ENCODE measurements at places on chromosomes 2 and 18.

- no peaks in the 10 kb centered on the region for H3K27me3 ChIP-seq
- no peak overlapping the region for H3K27ac ChIP-seq
- no peaks in the 10 kb centered on the region for H3K4me1 ChIP-seq
- no peak overlapping the region for H3K4me3 ChIP-seq
These were observed 26.6 kb downstream of the TWIST2 start for GRCh38 chr2:238874330-238875050.

- H3K4me3 ChIP-seq = no peak overlapping the region
- H3K36me3 ChIP-seq = no peaks in the 10 kb centered on the region
- no peak for DNase-seq
- H3K27ac ChIP-seq = no peak overlapping the region
- peaks cover 7% of the 10 kb centered on the region for H3K4me1 ChIP-seq
These were observed 66.7 kb downstream of the SPATS2L start for GRCh38 chr2:200373231-200373630.

GRCh38 chr2:238928520-238929241 is 80.8 kb downstream of the TWIST2 start:
- H3K27me3 ChIP-seq = no peaks in the 10 kb centered on the region
- H3K27ac ChIP-seq = no peak overlapping the region
- H3K4me3 ChIP-seq = no peak overlapping the region
- no peaks in the 10 kb centered on the region for H3K36me3 ChIP-seq
- no peak for DNase-seq

- no peak overlapping the region for H3K27ac ChIP-seq
- no peaks in the 10 kb centered on the region for H3K36me3 ChIP-seq
- H3K4me1 ChIP-seq = peaks cover 50% of the 10 kb centered on the region
- no peak for DNase-seq
These were observed 12.7 kb downstream of the ACOXL start for GRCh38 chr2:110745048-110745447.

- H3K4me1 ChIP-seq = no peaks in the 10 kb centered on the region
- H3K27ac ChIP-seq = no peak overlapping the region
- no peak for DNase-seq
- H3K4me3 ChIP-seq = no peak overlapping the region
- H3K27me3 ChIP-seq = no peaks in the 10 kb centered on the region
- no peaks in the 10 kb centered on the region for H3K36me3 ChIP-seq
These were observed 14.6 kb upstream of the PPP4R1 start for GRCh38 chr18:9628984-9629383.

DNA sequence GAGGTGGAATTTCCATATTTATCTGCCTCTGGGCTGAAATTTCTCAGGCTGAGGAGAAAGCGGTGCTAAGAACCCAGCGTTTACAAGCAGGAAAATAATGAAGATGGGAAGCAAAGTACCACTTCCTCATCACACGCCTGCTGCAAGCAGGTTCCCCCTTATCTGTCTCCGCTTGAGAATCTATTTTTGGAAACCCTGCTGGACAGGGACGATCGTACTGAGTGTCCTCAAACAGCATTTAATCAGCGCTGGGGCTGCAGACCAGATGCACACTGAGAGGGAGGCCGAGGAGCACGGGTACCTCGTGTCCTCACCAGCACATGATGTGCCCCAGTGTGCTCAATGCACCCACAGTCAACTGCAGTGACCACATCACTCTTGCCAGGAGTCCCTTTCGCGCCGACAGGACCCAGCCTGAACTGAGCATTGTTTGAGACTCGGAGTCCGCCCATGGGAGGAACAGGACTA is 160.4 kb downstream of the HDAC4 start:
- no peak for DNase-seq
- no peak overlapping the region for H3K4me3 ChIP-seq
- no peaks in the 10 kb centered on the region for H3K36me3 ChIP-seq
- H3K27me3 ChIP-seq = no peaks in the 10 kb centered on the region
- no peak overlapping the region for H3K27ac ChIP-seq

DNA sequence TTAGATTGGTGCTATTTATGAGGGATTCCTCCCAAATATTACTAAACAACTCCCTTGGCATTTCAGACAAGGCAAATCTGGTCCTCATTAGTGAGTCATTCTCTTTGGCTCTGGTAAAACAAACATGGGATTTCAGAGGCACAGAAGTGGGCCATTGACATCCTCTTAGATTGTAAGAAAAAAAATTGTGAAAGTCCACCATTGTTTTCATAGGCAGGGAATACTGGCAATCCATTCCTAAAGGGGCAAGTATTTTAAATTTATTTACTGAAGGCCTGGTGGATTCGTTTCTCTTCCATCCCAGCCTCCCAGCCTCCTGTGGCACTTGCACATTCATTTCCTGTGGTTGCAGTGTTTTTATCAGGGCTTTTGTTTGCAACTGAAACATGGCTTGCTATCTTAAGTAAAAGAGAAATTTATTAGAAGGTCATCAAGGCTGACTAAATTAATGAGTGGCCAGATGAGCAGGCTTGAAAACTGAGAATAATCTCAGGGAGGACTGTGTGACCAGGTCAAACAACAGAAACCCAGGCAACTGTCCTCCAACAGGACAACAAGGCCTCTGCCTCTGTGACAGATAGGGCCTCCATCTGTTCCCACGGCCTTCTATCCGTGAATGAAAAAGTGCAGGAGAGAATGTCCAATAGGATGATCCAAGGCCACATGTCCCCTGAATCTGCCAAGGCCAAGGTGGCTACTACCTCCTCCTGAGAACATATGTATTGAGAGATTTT is 23.1 kb upstream of the TNFAIP6 start:
- no peak for DNase-seq
- no peak overlapping the region for H3K27ac ChIP-seq
- no peak overlapping the region for H3K4me3 ChIP-seq

- no peak overlapping the region for H3K27ac ChIP-seq
- no peaks in the 10 kb centered on the region for H3K36me3 ChIP-seq
- peaks cover 10% of the 10 kb centered on the region for H3K4me1 ChIP-seq
- no peaks in the 10 kb centered on the region for H3K27me3 ChIP-seq
- no peak for DNase-seq
These were observed 30.4 kb downstream of the SERTAD2 start for GRCh38 chr2:64623242-64623850.

DNA sequence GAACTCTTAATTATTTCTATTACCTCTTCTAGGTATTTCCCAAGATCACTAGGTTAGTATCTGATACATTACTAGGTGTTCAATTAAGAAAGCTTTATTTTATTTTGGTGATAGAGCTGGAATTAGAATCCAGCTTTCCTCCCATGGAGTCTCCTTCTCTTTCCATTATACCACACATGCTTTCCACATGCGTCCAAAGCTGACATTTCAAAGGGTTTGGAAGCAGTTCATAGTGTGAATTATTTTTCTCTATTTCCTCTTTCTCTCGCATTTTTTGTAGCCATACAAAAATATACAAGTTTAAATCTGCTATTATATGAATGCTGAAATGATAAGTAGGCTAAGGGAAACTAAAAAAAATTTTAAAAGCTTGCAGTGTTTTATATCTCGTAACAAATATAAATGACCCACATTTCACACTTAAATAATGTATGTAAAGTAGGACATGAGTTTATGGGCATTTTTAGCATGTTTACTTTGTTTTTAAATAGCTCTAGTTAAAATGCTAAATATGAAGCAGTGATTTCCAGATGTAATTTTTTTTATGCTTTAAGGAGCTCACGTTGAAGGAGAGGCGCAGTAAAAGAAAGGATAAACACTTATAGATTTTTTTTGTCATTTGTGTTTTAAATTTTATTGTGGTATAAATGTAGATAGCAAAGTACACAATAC is 20.1 kb downstream of the ZC3H6 start:
- no peaks in the 10 kb centered on the region for H3K4me1 ChIP-seq
- no peak for DNase-seq
- H3K27me3 ChIP-seq = no peaks in the 10 kb centered on the region
- no peak overlapping the region for H3K4me3 ChIP-seq

DNA sequence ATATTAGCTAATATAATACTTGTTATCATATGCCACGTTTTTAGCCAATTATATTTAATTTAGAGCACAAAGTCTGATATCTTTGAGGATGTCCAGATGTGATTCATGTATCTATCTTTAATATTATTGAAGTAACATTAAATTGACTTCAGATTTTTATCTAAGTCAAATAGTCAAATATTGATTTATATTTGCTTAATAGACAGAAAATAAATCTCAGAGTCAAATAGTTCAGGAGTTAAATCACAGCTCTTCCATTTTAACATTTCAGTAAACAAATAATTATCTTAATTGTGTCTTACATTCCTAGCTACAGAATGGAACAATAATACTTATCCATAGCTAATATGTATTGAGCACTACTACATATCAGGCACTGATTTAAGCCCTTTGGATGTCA is 379.4 kb upstream of the UBE2E3 start:
- H3K36me3 ChIP-seq = no peaks in the 10 kb centered on the region
- no peak overlapping the region for H3K27ac ChIP-seq
- H3K4me3 ChIP-seq = no peak overlapping the region
- no peak for DNase-seq
- H3K27me3 ChIP-seq = no peaks in the 10 kb centered on the region
- H3K4me1 ChIP-seq = no peaks in the 10 kb centered on the region

DNA sequence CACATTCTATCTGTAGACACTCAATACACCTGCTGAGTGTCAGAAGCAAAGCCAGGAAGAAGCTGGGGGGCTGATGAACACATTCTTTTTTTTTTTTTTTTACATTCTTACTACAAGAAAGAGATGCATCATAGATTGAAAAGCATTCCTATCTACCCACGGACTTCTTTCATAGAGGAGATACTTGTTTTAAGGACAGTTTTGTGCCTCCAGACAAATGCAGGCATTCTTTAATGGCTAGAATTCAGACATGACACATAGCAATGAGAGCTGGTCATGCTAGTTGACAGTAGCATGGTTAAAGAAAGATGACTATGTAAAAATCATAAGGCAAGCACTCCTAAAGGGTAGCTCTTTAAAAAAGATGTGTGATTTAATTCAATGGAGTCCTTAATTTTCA is 110.2 kb downstream of the EPHA4 start:
- DNase-seq = no peak
- peaks cover 4% of the 10 kb centered on the region for H3K4me1 ChIP-seq
- H3K36me3 ChIP-seq = peaks cover under 1% of the 10 kb centered on the region
- H3K27me3 ChIP-seq = no peaks in the 10 kb centered on the region
- no peak overlapping the region for H3K27ac ChIP-seq

DNA sequence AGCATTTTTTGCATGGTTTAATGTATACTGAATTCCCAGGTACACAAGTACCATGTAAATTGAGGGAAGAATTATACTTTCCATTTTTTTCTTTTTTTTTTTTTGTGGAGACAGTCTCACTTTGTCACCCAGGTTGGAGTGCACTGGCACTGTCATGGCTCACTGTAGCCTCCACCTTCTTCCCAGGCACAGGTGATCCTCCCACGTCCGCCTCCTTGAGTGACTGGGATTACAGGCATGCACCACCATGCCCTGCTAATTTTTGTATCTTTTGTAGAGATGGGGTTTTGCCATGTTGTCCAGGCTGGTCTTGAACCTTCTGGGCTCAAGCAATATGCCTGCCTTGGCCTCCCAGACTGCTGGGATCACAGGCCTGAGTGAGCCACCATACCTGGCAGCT is 3.8 kb downstream of the HSPE1 start:
- H3K4me3 ChIP-seq = no peak overlapping the region
- no peak for DNase-seq
- peaks cover 16% of the 10 kb centered on the region for H3K36me3 ChIP-seq
- H3K27me3 ChIP-seq = no peaks in the 10 kb centered on the region

- no peaks in the 10 kb centered on the region for H3K27me3 ChIP-seq
- no peak for DNase-seq
- H3K27ac ChIP-seq = no peak overlapping the region
- H3K36me3 ChIP-seq = no peaks in the 10 kb centered on the region
- H3K4me3 ChIP-seq = no peak overlapping the region
These were observed 115.0 kb upstream of the LHCGR start for GRCh38 chr2:48870503-48870902.

- DNase-seq = no peak
- no peaks in the 10 kb centered on the region for H3K36me3 ChIP-seq
- H3K27me3 ChIP-seq = no peaks in the 10 kb centered on the region
- H3K27ac ChIP-seq = no peak overlapping the region
These were observed 102.8 kb upstream of the SALL3 start for GRCh38 chr18:78876868-78877267.

DNA sequence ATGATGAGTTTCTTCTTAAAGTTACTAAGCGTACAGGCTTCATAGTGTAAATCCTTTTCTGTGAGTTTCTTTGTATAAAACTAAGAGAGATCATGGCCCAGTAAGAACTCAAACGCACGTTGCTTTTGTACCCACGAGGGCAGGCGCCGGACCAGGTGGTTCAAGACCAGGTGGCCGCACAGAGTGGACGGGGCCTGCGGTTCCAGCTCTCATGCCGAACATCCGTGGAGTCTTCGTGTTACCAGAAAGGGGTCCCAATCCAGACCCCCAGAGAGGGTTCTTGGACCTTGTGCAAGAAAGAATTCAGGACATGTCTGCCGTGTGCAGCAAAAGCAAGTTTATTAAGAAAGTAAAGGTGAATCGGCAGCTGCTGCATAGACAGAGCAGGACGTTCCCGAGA is 53.0 kb downstream of the KCNG2 start:
- no peaks in the 10 kb centered on the region for H3K4me1 ChIP-seq
- no peak for DNase-seq
- H3K27ac ChIP-seq = no peak overlapping the region
- no peaks in the 10 kb centered on the region for H3K27me3 ChIP-seq

DNA sequence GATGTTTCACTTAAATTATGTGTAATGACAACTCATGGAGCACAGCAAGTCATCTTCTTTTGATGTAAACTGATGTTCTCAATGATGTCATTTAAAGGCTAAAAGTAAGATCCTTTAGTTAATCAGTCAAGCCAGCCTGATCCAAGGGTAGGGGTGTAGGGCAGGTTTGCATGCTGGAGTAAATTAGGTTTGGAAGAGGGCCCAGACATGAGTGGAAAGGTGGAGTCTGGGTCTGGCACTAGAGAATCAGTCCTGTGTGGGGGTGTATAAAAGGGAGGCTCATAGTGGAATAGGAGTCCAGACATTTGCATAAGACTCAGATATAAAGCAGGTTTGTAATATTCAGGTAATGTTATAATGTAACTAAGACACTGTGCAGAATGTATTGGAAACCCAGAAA is 88.8 kb upstream of the NYAP2 start:
- no peaks in the 10 kb centered on the region for H3K36me3 ChIP-seq
- no peaks in the 10 kb centered on the region for H3K27me3 ChIP-seq
- no peak for DNase-seq
- H3K4me1 ChIP-seq = no peaks in the 10 kb centered on the region
- no peak overlapping the region for H3K4me3 ChIP-seq

GRCh38 chr2:229501051-229501794 is 213.1 kb downstream of the DNER start:
- H3K36me3 ChIP-seq = no peaks in the 10 kb centered on the region
- no peak overlapping the region for H3K27ac ChIP-seq
- DNase-seq = no peak
- no peaks in the 10 kb centered on the region for H3K27me3 ChIP-seq
- H3K4me3 ChIP-seq = no peak overlapping the region
- H3K4me1 ChIP-seq = no peaks in the 10 kb centered on the region

All from cardiac muscle cell (in vitro differentiated cells and primary cell).